Activated T-cell treated with anti-CD3 and anti-CD28 coated beads, Interleukin-2, amount 50 U/mL, for 72 hours (primary cell): ENCODE measurements at places on chromosomes 1 and 21.
A peak's percentile ranks its signal among the peaks of the same experiment; 100 is the strongest.

GRCh38 chr21:34197561-34197960 lies 124.2 kb downstream of the MRPS6 start:
- no peak overlapping the region for H3K27ac ChIP-seq
- H3K36me3 ChIP-seq: peaks cover 3% of the 10 kb centered on the region
- no peaks in the 10 kb centered on the region for H3K27me3 ChIP-seq
- H3K4me3 ChIP-seq: no peak overlapping the region
- peaks cover 61% of the 10 kb centered on the region for H3K4me1 ChIP-seq

DNA sequence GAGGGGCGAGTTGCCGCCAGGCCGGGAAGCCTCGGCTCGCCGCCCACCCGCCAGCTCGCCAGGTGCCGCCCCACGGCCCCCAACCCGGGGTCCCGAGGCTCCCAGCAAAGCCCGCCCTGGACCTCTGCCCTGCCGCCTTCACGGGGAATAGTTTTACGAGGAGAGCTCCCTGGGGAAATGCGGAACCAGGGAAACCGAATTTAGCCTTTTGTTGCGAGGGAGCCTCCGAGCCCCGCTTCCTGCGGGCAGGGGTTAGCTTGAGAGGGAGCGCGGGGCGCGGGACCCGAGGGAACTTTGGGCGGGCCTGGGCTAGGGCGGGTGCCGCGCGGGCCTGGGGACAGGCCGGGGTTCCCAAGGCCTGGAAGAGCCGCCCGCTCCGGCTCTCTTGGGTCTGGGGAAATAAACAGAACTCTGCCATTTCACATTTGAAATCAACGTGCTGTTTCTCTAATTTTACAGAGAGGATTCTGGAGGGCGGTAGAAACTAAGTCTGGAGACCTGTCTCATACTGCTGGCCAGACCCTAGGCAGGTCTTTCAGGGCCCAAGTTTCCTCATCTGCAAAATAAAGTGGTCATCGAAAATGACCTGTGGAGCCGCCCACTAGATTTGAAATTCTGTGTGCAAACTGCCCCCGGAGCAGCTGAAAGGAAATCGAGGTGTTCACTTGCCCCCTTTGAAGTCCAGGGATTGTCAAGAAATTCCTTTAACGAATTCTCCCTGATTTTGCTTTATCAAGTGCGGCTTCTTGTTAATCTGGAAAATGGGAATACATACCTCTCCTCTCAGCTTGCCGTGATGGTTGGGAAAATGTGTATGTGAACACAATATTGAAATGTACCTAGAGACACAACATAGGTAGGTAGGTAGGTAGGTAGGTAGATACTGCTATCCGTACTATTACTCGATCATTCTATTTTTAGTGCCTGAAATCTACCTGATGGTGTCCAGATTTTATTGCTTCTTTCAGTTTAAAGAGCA lies 749 bp upstream of the GLUL start:
- peak; percentile 52 for DNase-seq
- H3K4me3 ChIP-seq: peak overlapping the region; percentile 92
- peaks cover 9% of the 10 kb centered on the region for H3K27me3 ChIP-seq
- peak overlapping the region; percentile 70 for H3K27ac ChIP-seq
- H3K4me1 ChIP-seq: peaks cover 23% of the 10 kb centered on the region

- H3K4me1 ChIP-seq: peaks cover 23% of the 10 kb centered on the region
Measured at GRCh38 chr1:231465051-231465450, 43.0 kb upstream of the EGLN1 start.

- no peak for DNase-seq
- no peaks in the 10 kb centered on the region for H3K4me1 ChIP-seq
- no peaks in the 10 kb centered on the region for H3K36me3 ChIP-seq
- H3K27ac ChIP-seq: no peak overlapping the region
- no peak overlapping the region for H3K4me3 ChIP-seq
- H3K27me3 ChIP-seq: no peaks in the 10 kb centered on the region
Measured at GRCh38 chr1:237774246-237774645, 116.5 kb downstream of the ZP4 start.

GRCh38 chr1:193890935-193891334 lies 704.5 kb upstream of the B3GALT2 start:
- no peaks in the 10 kb centered on the region for H3K4me1 ChIP-seq
- no peak overlapping the region for H3K27ac ChIP-seq
- peaks cover 5% of the 10 kb centered on the region for H3K36me3 ChIP-seq

- H3K27ac ChIP-seq: no peak overlapping the region
- DNase-seq: no peak
- no peaks in the 10 kb centered on the region for H3K36me3 ChIP-seq
Measured at GRCh38 chr1:40563266-40563665, 31.8 kb downstream of the ZNF684 start.

DNA sequence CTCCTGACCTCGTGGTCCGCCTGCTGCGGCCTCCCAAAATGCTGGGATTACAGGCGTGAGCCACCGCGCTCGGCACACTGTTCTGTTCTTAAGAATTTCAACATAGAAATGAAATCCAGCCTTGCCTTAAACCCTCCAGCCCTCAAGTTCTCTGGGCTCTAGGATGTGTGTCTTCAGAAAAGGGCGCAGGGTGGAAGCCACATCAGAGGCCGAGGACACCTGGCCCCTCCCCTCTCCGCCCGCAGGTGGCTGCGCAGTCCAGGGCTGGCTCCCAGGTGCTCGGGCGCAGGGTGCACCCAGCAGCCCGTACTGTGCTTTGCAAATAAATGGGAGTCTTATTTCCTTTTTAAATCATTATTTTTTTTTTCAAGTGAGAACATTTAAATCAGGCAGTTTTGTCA lies 2.0 kb upstream of the C1orf174 start:
- peak; percentile 26 for DNase-seq
- H3K4me3 ChIP-seq: peak overlapping the region; percentile 97
- H3K36me3 ChIP-seq: peaks cover 13% of the 10 kb centered on the region

- H3K4me3 ChIP-seq: peak overlapping the region; percentile 82
- no peaks in the 10 kb centered on the region for H3K36me3 ChIP-seq
- H3K27ac ChIP-seq: peak overlapping the region; percentile 25
- peak; percentile 56 for DNase-seq
Measured at GRCh38 chr1:9181990-9182783, 52.4 kb upstream of the H6PD start.

GRCh38 chr1:224132901-224133300 lies 19.0 kb downstream of the FBXO28 start:
- H3K4me3 ChIP-seq: no peak overlapping the region
- no peak overlapping the region for H3K27ac ChIP-seq
- H3K4me1 ChIP-seq: no peaks in the 10 kb centered on the region
- DNase-seq: no peak
- H3K27me3 ChIP-seq: no peaks in the 10 kb centered on the region
- peaks cover 10% of the 10 kb centered on the region for H3K36me3 ChIP-seq

DNA sequence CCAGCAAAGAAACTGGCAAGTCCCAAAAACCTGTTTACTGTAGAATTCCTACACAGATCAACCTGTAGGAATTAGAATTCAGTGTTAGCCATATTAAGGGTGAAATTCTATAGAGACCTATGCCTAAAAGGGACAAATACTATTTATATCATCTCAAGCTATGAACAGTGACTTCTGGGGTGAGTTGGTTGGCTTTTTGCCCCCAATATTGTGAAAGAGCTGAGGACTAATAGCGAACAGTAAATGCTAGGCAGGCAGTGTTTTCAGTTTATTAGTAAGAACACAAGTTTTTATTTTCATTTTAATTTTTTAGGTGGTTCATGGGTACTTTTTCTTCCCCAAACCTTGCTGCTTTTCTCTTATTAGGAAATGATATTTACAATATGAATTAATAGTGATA lies 15.3 kb downstream of the SLC16A4 start:
- H3K27ac ChIP-seq: no peak overlapping the region
- H3K36me3 ChIP-seq: peaks cover 4% of the 10 kb centered on the region
- H3K4me1 ChIP-seq: peaks cover 10% of the 10 kb centered on the region
- H3K4me3 ChIP-seq: no peak overlapping the region
- H3K27me3 ChIP-seq: no peaks in the 10 kb centered on the region

- no peaks in the 10 kb centered on the region for H3K36me3 ChIP-seq
- H3K4me1 ChIP-seq: no peaks in the 10 kb centered on the region
- no peak overlapping the region for H3K27ac ChIP-seq
- H3K4me3 ChIP-seq: no peak overlapping the region
- DNase-seq: no peak
Measured at GRCh38 chr1:34272152-34272551, 95.4 kb downstream of the C1orf94 start.

- H3K4me3 ChIP-seq: no peak overlapping the region
- DNase-seq: no peak
- H3K27me3 ChIP-seq: peaks cover 7% of the 10 kb centered on the region
- no peaks in the 10 kb centered on the region for H3K4me1 ChIP-seq
- no peak overlapping the region for H3K27ac ChIP-seq
Measured at GRCh38 chr1:3186526-3186921, 117.5 kb downstream of the PRDM16 start.

GRCh38 chr1:18883636-18884418 lies 18.5 kb downstream of the ALDH4A1 start:
- DNase-seq: peak; percentile 78
- no peak overlapping the region for H3K27ac ChIP-seq
- no peaks in the 10 kb centered on the region for H3K4me1 ChIP-seq
- peaks cover 1% of the 10 kb centered on the region for H3K36me3 ChIP-seq
- no peak overlapping the region for H3K4me3 ChIP-seq

- no peak overlapping the region for H3K4me3 ChIP-seq
- H3K27ac ChIP-seq: no peak overlapping the region
- DNase-seq: no peak
- H3K4me1 ChIP-seq: peaks cover 5% of the 10 kb centered on the region
- H3K36me3 ChIP-seq: peaks cover 1% of the 10 kb centered on the region
Measured at GRCh38 chr1:65311760-65312159, 2.4 kb downstream of the DNAJC6 start.

DNA sequence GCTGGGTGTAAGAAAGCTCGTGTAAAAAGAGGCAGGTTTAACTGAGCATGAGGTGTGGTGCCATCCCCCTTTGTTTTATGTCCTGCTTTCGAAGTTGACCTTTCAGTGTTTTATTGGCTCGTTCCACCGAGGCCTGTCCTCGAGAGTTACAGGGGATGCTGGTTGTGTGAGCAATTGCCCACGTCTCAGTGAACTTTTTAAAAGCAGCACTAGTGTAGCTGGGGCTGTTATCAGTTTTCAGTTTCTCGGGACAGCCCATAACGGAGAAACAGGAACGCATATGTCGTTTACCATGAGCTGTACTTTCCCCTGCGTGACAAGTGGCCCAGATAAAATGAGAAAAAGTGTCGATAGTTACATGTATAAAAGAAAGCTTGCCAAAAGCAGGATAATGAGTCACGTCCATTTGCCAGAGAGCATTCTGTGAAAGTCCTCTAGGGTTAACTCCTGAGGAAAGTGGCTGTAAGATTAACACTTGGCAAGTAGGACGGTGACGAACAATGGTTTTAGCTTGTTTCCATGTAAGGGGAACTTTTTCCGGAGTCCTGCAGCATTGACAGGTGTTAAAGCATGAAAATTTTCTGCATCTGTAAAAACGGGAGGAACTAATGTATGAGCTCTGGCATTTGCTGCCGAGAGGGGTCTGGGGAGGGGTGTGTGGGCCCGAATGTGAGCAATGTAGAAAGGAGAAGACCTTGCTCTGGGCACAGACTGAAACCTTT lies 7.8 kb upstream of the LRRC47 start:
- peaks cover 13% of the 10 kb centered on the region for H3K4me1 ChIP-seq
- H3K36me3 ChIP-seq: peaks cover 5% of the 10 kb centered on the region
- H3K27ac ChIP-seq: peak overlapping the region; percentile 47
- H3K27me3 ChIP-seq: peaks cover 46% of the 10 kb centered on the region
- H3K4me3 ChIP-seq: peak overlapping the region; percentile 37

DNA sequence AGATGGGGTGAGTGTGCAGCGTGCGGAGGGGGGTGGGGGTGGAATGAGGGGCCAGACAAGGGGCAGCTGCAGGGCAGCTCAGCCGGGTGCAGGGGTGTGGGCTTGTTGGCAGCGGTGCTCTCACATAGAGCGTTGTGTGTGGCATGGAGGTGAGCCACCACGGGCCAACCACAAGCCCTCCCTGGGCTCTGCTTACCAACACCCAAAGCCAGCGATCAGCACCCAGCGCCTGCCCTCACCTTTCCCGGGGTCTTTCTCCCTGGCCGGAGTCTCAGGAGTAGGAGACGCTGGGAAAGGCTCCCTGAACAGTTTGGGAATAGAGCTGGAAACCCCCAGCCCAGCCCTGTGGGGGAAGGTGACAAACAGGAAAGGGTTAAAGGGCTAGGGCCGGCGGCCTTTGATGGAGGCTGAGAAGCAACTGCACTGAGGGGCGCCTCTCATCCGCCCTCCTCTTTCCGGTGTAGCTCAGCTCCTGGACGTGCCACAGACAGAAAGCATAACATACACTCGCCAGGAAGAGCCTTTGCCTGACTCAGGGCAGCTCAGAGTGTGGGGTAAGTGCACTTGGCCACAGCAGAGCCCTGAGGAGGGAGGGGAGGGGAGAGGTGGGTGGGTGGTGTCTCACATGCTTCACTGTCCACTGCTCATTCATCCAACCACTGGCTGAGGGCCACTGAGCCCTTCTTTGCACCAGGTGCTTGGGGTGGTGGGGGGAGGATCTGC lies 577 bp downstream of the IKBKE start:
- H3K4me3 ChIP-seq: peak overlapping the region; percentile 96
- peak; percentile 66 for DNase-seq
- peaks cover 92% of the 10 kb centered on the region for H3K4me1 ChIP-seq
- H3K27me3 ChIP-seq: no peaks in the 10 kb centered on the region

GRCh38 chr21:35358008-35358407 lies 308.9 kb upstream of the RUNX1 start:
- no peak for DNase-seq
- peak overlapping the region; percentile 97 for H3K27ac ChIP-seq
- H3K4me3 ChIP-seq: peak overlapping the region; percentile 76
- H3K4me1 ChIP-seq: peaks cover 30% of the 10 kb centered on the region
- H3K27me3 ChIP-seq: no peaks in the 10 kb centered on the region
- H3K36me3 ChIP-seq: peaks cover 13% of the 10 kb centered on the region

GRCh38 chr1:207956986-207957385 lies 46.1 kb upstream of the CD34 start:
- no peak for DNase-seq
- H3K27ac ChIP-seq: no peak overlapping the region
- H3K4me3 ChIP-seq: no peak overlapping the region
- H3K27me3 ChIP-seq: peaks cover 62% of the 10 kb centered on the region
- no peaks in the 10 kb centered on the region for H3K36me3 ChIP-seq

DNA sequence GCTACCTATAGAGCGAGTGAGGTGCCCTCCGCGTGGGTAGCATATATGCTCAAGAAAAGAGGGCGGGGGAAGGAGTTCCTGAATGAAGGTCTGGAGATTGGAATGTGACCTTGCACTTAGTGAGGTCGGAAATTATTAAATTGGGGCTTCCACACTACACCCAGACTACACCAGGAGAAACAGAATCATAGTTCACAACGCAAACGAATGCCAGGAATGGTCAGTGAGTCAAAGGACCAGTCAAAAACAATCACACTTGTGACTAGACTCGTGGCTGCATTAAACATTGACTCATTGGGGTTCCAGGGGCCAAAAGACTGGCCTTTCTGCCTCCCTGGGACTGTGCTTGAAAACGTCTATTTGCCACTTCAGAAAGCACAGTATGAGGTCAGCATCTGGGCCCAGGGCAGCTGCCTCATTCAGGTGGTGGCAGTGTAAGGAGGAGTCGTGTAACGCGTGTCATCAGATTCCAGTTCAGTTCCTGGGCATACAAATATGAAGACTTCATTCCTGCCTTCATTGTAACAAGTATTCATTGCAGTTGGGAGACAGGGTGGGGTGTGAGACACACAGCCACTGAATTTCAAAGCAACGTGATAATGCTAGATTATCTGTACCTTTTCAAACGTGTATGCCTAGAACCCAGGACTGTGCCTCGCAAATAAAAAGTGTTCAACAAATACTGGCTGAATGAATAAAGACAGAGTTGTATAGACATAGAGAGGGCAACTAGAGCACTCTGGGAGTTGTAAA lies at the start of gene YOD1:
YOD1 (minus strand) TSS at position 18 of the 753 bp plus-strand sequence. CDS start 178 bp downstream, outside the sequence.
- H3K36me3 ChIP-seq: peaks cover 1% of the 10 kb centered on the region
- H3K27me3 ChIP-seq: no peaks in the 10 kb centered on the region
- H3K27ac ChIP-seq: peak within 1 kb of the TSS; percentile 100
- peaks cover 60% of the 10 kb centered on the region for H3K4me1 ChIP-seq

GRCh38 chr1:178465011-178465410 lies 31.8 kb downstream of the CLEC20A start:
- H3K27ac ChIP-seq: no peak overlapping the region
- no peaks in the 10 kb centered on the region for H3K36me3 ChIP-seq
